ENCODE measurements at places on chromosomes 11 and 22.

GRCh38 chr11:70578371-70578770 lies 180.0 kb downstream of the CTTN start:
- DNase-seq = no peak

DNA sequence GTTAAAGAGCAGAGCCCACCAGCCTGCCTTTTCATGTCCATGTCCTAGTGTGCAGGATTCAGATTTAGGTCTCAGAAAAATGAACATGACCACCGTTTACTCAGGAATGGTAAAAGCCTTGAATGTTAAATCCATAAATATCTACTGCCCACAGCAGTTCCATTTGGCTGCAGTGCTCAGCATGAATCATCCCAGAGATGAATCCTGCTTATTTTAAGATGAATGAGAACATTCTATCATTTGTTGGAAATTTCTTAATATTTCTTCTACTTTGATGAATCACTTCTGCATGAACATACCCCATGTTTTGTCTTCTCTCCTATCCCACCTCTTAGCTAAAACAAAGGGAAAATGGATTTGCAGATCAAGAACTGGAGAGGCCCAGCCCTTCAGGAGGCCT lies 47.5 kb upstream of the AQP11 start:
- no peak for DNase-seq

DNA sequence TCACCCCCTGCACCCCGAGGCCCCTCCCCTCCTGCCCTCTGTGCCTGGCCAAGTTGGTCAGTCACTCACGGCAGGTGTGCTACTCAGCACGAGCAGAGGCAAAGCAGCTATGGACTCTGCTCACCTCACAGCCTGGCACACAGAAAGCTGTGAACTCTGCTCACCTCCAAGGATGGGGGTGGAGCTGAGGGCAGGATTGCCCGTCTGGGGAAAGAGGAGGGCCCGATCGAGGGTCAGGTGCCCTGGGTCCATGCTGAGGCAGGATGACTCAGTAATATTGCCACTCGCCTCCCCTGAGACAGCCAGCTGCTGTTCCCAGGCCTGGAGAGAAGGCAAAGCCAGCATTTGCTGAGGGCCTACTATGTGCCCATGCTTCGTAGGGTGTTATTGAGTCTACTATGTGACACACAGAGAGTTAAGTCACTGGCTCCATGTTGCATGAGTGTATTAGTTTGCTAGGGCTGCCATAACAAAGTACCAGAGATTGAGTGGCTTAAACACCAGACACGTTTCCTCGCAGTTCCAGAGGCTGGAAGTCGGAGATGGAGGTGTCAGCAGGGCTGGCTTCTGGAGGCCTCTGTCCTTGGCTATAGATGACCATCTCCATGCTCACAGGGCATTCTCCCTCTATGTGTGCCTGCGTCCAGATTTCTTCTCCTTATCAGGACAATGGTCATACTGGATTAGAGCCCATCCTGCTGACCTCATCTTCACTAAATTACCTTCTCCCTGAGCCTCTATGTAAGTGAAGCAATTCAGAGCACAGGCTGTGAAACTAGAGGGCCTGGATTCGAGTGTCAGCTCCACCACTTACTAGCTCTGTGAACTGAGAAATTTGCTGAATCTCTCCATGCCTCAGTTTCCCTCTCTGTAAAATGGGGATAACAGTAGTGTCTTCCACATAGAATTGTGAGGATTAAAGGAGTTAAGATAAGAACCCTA lies 13.2 kb upstream of the TSKU start:
- DNase-seq = no peak

GRCh38 chr11:86442420-86442819 lies 67.7 kb downstream of the CCDC81 start:
- no peak for DNase-seq

- no peak for DNase-seq
Observed at GRCh38 chr11:72389116-72389515, 45.2 kb downstream of the CLPB start.

GRCh38 chr11:91871791-91872190 lies 352.8 kb upstream of the FAT3 start:
- DNase-seq = no peak

GRCh38 chr11:94793822-94794221 lies 25.7 kb downstream of the AMOTL1 start:
- DNase-seq = no peak

DNA sequence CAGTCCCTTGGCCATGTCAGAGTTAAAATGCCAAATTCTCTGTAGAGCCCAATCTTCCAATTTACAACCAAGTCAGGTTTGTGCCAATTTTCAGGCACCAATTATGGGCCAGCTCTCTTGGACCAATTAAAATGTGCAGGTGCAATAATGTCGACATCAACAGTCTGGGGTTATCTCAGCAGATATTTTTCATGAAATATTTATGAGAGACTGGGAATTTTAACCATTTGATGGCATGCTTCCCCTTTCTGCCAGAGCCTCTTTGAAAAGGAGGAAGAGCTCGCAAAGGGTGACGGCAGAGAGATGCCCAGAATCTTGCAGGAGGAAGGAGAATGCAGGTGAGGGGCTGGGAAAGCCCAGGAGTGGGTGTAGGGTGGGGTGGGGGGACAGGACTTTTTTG lies 100.8 kb upstream of the SYT13 start:
- DNase-seq = no peak

GRCh38 chr11:68090706-68091105 lies 30.5 kb downstream of the CHKA start:
- DNase-seq = no peak

DNA sequence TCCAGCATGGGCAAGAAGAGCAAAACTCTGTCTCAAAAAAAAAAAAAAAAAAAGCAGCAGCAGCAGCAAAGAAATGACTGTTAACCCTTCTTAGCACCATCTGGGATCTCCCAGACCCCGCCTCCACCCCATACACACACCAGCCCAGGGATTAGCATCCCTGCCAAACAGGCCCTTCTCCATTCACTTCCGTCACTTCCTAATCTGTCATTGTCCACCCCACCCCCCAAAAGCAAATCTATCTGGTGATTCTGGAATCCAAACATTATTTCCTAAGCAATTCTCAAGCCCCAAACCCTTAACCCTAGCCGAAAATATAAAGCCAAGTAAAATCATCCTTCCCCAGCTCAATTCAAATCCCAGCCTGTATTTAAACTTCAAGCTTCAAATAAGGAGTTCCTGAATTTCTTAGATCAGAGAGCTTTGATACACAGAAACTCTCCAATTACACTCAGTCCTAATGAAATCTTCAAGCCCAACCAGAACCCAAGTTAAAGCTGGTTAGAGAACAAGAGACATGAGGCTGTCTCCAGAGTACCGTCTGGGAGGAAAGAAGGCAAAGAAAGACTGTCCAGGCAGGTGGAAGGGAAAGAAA lies 6.0 kb upstream of the AHNAK start:
- DNase-seq = no peak

DNA sequence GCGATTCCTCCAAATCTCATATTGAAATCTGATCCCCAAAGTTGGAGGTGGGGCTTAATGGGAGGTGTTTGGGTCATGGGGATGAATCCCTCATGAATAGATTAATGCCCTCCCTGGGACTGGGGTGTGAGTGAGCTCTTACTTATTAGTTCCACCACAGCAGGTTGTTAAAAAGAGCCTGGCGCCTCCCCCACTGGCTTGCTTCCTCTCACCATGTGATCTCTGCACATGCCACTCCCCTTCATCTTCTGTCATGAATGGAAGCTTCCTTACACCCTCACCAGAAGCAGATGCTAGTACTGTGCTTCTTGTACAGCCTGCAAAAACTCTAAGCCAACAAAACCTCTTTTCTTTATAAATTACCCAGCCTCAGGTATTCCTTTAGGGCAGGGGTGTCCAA lies 8.8 kb downstream of the RRAS2 start:
- DNase-seq = no peak

DNA sequence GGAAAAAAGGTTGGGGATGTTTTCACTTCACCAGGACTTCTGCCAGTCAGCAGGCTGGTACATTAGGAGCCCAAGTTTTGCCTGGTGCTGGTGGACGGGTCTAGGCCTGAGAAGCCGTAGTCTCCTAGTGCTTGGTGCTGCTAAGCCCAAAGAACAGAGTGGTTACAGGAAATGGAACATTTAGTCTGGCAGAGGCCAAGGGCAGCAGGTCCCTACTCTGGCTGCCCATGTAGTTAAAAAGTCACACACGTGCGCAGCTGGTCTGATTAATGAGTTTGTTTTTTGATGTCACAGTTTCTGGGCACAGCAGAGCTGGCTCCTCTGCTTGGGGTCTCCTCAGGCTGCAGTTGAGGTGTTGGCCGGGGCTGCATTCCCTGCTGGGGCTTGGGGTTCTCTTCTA lies 20.6 kb downstream of the BCR start:
- no peak for DNase-seq

DNA sequence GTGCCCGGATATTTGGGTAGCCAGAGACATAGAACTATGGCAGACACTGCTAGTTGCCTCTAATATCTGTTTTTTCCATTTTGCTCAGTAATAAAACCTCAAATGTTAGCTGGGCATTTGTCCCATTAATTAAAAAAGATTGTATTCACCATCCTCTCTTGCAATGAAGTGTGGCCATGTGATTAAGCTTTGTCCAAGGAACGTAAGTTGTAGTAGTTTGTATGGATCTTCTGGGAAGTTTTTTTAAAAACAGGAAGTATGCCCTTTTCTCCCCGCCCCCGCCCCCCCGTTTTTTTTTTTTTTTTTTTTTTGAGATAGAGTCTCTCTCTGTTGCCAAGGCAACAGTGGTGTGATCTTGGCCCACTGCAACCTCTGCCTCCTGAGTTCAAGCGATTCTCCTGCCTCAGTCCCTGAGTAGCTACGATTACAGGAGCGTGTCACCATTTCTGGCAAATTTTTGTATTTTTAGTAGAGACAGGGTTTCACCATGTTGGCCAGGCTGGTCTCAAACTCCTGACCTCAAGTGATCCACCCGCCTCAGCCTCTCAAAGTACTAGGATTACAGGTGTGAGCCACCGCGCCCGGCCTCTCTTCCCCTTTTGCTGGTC lies 1.7 kb upstream of the TMEM135 start:
- DNase-seq = no peak

DNA sequence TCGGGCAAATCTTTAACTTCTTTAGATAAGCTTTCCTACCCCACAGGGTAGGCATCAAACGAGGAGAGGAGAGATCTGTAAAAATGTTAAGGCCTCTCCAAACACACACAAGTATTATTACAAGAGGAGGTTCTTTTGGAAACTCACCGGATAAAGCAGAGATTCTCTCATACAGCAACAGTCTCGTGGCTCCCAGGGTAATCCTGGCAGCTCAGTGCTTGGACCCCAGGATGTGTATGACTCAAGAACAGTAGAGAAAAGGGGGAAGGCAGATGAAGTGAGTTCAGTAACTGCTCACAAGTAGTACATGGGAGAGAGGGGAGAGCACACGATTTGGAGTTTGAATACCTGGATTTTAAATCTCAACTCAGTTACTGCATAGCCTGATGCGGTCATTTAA lies 120.9 kb downstream of the FEZ1 start:
- DNase-seq = no peak

DNA sequence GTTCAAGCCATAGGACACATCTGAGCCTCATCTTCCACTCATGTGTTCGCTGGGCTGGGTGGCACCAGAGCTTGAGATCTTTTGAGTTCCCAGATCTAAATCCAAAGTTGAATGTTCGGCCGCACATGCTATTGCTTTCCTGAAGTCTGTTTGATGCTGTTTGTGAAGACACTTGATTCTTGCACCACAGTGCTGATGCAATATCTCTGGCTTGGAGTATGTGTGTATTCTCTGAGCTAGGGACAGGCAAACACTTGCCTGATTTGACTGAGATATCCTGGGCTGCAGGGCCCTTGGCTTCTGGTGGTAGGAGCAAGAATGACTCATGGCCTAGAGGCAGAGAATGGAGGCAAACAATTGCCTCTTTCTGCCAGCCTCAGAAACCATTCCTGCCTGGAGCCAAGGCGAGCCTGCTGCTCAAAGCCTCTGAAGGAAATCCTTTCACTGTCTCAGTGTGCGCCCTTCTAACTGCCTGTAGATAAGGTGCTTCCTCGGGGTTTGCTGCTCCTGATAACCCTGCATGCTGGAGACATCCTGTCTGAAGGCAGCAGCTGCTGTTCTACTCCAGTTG lies 73.0 kb downstream of the CYB5R2 start:
- DNase-seq = no peak

- no peak for DNase-seq
Observed at GRCh38 chr11:46144741-46145140, 23.5 kb upstream of the PHF21A start.

GRCh38 chr11:120385655-120386054 lies 49.4 kb downstream of the ARHGEF12 start:
- DNase-seq = no peak

DNA sequence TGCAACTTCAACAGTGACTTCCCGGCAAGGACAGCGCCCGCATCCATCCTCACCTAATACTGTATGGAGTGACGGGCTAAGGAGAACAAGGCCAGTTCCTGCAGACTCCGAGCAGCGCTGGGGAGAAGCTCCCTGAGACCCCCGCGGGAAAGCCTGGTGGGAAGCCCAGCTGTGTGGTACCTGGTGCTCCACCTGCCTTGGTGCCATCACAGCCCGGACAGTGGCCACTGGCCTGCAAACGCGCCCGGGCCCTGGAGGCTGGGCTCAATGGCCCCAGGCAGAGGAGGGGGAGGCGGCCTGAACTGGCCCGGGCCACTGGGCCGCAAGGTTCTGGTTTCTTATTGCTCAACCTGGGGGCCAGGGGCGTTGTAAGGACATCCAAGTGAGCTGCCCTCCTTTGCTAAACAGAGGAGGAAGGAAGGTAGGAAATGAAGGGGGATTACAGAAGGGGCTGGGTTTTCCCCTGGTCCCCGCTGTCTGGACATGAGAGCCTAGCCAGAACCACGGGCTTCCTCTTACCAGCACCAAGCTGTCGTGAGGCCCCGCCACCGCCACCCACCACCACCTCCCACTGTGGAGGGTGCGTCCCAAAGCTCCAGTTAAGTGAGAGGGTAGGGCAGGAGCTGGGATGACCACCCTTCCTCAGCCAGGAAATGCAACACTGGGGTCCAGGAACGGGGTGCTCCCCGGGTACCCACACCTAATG lies 8.5 kb upstream of the CDC42BPG start:
- no peak for DNase-seq

- DNase-seq = no peak
Observed at GRCh38 chr11:111423250-111423615, 44.2 kb upstream of the POU2AF1 start.

DNA sequence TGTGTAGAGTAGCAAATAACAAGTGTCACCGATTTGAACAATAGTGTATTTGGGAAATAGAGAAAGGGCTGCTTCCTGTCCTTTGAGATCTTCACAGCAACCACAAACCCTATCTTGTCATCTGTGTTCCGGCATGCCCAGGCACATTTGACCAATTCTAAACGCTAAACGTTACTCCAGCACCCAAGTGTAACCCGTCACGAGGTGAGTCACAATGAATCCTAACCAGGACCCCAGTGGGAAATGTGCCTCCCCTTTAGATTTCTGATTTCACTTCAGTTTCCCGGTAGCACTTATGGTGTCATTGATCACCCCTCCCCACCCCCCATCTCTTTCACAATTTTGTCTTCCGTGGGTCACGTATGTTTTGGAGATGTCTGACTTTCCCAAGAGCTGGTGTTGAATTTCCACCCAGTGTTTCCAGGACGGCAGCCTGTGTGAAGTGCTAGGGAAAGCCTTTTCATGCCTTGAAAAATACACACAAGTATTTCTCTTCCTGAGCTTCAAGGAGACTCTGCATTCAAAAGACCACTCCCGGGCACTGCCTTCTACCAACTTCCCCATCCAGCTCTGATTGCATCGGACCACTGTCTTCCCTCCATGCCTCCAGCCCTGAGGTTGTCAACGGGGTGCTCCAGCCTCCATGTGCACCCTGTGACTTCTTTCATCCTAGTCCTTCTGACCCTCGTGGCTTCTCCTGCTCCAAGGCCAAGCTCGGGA lies 10.5 kb upstream of the C11orf24 start:
- peak; percentile 12 for DNase-seq

All from activated CD8-positive, alpha-beta memory T cell treated with anti-CD3 and anti-CD28 coated beads for 1 hour (primary cell).